ENCODE measurements at places on chromosomes 1 and 21. TPM values are rescaled to one million over a fixed set of nuclear protein-coding genes. Genes with fewer than 3 reads are reported as not detected.

- no peak for DNase-seq
Measured at GRCh38 chr1:172537827-172538391, 5.0 kb downstream of the SUCO start.

DNA sequence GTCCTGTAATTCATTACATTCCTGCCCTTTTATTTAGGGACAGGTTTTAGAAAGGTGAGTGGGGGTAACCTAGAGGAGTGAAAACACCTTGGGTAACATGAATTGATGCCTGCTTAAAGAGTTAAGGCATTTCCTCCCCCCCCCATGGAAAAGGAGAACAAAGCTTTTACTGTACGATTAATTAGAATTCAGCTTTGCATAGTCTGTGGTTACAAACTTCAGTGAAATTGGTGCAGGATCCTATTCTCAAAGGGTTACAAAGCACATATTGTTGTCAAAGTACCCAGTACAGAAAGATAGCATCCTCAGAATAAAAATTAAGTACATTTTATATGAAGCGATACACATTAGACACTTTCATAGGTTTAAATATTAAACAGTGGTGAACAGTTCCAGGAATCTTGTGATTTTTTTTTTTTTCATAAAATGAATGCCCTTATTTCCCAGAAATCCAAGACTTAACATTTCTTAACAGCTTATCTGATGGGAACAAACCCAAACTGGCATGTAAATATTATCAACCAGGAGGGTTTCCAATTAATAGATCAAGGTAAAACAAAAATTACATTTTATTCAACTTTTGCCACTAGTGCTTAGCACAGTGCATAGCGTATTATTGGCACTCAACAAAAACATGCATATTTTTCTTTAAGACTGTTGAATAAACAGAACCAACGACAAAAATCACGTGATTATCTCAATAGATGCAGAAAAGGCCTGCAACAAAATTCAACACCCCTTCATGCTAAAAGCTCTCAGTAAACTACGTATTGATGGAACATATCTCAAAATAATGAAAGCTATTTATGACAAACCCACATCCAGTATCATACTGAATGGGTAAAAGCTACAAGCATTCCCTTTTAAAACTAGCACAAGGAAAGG lies 172.7 kb downstream of the PDE4B start:
- no peak for DNase-seq

- DNase-seq = no peak
Measured at GRCh38 chr21:39649526-39649925, 36.8 kb downstream of the B3GALT5 start.

DNA sequence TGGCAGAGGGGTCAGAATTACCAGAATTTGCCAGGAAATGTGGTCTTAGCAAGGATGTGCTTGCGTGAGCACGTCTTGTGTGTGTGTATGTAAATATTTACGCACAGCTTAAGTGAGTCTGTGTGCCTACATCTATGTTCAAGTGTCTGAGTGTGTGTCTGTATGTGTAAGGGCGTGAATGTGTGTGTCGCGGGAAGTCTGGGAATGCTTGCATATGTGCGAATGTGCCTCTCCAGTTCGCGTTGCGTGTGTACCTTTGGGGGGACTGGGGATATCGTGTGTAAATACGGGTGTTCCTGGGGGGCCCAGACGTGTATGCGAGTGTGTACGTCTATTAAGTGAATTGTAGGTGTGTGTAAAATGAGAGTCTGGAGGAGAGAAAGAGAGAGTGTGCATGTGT lies 68.6 kb upstream of the POU3F1 start:
- no peak for DNase-seq

GRCh38 chr21:46253610-46254124 lies 25.1 kb upstream of the LSS start:
- no peak for DNase-seq

DNA sequence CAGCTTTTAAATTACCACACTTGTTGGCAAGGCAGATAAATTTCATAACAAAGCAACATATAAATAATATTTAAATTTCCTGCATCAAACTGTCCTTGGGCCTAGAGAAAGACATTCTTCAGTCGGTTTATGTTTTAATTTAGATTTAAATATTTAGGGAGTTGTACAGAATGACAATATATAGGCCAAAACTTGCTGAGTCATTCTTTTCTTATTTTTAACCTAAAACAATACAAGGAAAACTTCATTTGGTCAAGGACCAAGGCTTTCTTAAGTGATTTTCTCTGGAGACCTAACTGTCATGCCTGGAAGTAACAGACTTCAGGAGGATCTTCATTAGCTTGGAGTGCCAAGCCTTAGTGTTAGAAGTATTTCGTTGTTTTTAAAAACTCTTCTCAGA lies 5.6 kb downstream of the MAP10 start:
- DNase-seq = no peak

DNA sequence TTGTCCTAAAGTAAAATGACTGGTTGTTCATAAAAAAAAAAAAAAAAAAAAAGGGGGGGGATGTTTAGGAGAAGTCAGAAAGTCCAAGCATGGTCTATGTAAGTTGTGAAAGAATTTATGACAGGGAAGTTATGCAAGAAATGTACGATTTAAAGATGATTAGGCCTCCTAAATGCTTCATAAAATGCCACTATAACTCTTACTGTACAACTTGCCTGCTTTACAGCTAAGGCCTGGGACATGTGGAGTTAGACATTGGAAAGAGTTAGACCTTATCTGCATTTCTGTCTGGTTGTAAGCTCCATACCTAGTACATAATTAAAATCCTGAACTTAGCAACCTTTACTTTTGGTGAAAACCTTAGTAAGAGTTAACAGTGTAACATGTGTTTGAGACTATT lies 150.0 kb downstream of the TPR start:
- DNase-seq = no peak

GRCh38 chr1:165395901-165396300 lies 39.4 kb upstream of the LMX1A start:
- no peak for DNase-seq

DNA sequence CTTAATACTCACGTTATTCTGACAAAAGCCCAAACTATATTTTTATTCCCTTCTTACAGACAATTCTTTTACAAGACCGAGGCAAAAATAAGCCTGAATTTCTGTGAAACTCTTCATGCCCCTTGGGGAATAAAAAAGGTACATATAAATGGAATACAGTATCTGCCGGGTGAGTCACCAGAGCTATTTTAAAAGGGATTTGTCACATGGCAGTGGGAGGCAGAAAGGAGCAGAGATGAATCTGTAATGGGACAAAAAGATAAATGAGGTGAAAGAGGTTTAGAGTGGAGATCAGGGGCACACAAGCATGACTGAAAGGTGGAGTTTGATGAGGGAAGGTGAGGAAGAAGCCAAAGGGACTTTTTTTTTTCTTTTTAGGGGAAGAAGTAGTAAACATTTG lies 8.8 kb downstream of the XCL1 start:
- DNase-seq = no peak

DNA sequence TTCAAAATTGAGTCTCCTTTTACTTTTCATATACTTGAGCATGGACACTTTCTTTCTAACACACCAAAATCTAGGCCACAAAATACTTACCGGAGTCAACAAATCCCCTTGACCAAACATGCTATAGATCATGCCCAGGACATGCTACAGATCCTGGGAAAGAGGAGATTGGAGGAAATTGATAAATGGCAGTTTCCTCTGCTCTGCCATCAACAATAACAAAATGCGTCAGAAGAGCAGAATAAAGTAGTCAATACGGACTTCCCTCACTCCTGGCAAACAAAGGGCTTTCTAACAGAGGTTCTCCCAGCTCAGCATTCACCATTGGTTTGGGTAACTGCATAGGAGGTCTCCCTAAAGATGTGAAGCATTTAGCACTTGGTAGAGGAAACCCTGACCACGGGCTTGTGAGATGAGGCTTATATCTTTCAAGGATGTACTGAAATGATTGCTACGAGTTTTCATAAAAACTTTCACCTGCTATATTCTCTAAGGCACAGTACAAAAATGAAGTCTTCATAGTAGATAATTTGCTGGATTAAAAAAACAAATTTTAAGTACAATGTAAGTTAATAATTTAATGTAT lies 283.8 kb upstream of the RUNX1 start:
- DNase-seq = no peak

DNA sequence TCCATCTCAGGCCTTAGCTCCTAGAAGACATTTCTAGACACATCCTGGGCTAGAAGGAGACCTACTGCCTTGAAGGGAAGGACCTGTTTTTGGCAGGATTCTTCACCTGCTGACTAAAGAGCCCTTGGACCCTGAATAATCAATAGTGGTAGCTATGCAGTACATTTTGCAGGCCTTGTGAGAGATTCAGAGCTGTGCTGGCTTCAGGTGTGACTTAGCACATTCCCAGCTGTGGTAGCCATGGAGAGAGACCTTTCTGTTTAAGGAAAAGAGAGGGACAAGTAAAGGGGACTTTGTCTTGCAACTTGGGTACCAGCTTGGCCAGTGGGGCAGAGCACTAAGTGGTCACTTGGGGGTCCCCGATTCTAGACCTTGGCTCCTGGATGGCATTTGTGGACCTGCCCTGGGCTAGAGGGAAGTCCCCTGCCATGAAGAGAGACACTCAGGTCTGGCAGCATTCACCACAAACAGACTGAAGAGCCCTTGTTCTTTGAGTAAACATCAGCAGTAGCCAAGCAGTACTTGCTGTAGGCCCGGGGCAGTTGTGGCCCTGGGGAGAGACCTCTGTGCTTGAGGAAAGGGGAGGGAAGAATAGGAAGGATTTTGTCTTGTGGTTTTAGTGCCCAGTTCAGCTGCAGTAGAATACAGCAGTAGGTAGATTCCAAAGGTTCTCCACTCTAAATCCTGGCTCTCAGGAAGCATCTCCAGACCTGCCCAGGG lies 26.2 kb upstream of the CD1A start:
- no peak for DNase-seq

- DNase-seq = no peak
Measured at GRCh38 chr1:172390683-172391551, 29.6 kb upstream of the C1orf105 start.

- DNase-seq = no peak
Measured at GRCh38 chr1:164470996-164471395, 88.0 kb upstream of the PBX1 start.

DNA sequence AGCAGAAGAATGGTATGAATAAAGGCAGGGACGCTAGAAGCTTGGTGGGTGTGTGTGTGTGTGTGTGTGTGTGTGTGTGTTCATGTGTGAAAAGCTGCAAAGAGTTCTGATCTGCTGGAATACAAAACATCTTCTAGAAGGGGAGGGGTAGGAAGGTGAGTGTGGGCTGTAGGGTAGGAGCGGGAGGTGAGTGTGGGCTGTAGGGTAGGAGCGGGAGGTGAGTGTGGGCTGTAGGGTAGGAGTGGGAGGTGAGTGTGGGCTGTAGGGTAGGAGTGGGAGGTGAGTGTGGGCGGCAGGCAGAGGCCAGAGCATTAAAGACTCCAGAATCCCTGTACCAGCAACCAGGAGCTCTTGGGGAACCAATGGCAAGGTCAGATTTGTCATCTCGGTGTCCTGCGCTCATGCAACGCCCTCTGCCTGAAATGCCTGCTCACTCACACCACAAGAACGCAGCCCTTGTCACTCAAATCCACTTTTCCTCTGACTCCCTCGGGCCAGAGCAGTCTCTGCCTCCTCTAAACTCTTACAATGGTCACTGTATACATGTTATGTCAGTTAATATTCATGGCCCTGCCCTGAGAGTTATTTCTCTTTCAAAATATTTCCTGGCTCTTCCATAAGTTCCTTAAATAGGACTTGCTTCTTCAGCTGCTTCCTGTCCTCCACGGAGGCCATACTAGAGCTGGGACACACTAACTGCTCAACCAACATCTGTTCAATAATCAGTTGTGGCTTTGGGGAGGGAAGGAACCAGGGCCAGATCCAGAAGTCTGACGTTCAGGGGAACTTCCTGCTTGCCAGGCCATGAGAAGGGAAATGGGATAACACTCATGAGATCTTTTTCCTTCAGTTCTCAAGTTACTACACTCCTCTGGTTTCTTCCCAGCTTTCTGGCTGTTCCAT lies 53.6 kb upstream of the ZNF644 start:
- no peak for DNase-seq

DNA sequence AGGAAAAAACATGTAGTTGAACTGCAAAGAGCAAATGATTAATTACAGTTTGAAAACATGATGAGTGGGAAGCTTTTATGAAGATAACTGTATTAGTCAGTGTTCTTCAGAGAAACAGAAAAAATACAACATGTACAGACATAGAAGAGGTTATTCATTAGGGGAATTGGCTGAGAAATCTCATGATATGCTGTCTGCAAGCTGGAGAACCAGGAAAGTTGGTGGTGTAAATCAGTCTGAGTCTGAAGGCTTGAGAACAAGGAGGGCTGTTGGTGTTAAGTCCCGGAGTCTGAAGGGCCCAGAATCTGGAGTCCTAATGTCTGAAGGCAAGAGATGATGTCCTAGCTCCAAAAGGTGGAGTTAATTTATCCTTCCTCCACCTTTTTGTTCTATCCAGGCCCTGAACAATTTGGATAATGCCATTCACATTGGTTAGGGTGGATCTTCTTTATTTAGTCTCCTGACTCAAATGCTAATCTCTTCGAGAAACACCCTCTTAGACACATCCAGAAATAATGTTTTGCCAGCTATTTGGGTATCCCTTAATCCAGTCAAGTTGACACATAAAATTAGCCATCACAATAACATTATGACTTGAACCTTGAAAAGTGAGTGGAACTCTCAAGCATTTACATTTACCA lies 672.9 kb upstream of the PTBP2 start:
- no peak for DNase-seq

DNA sequence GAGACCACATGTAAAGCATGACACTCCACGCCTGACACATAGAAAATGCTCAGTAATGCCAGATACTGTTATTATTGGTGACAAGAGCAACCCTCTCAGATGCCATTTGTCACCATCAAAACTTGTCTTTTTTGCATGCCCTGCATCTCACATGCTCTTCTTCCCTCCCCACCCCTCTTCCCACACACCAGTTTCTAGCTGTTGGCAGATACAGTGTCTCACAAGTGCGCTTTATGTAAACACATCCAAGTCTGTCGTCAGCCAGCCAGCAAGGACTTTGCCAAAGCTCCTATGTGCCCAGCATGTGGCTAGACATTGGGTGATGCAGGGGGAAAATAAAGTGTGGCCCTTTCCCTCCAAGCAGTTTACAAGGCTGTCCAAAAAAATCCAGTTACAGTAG lies 44.9 kb upstream of the EPHA8 start:
- DNase-seq = no peak

- DNase-seq = no peak
Measured at GRCh38 chr21:45388611-45389296, 16.2 kb upstream of the COL18A1 start.

DNA sequence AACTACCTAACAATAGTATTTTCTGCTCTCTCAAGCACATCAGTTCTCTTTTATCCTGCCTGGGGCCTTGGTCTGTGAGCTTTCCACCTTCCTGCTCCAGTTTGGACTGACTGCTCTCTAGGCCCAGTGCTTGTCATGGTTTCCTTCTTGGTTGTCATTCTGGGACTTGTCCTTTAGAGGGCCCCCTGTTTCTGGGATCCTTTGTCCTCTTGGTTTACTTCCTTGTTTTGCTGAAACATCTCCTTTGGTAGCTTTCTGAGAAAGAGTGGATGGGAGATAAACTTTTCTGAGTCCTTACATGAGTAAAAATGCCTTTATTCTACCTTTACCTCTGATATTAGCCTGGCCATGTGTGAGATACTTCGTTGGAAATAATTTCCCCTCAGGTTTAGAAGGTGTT lies 4.7 kb downstream of the SLC1A7 start:
- no peak for DNase-seq

GRCh38 chr21:43298546-43299440 lies 128.1 kb downstream of the SIK1 start:
- no peak for DNase-seq

FNDC5 gene
- total RNA-seq = 0.84 TPM

S100A7 gene
- not detected for total RNA-seq

ZBTB8OS gene
- 92.2 TPM for total RNA-seq

LRRC38 gene
- not detected for total RNA-seq

NUP210L gene
- not detected for total RNA-seq

CXADR gene
- not detected for total RNA-seq

VWA5B1 gene
- not detected for total RNA-seq

LCE2C gene
- not detected for total RNA-seq

FCAMR gene
- total RNA-seq = not detected
